ENCODE measurements at places on chromosomes 4 and X. TPM values are rescaled to one million over a fixed set of nuclear protein-coding genes. Genes with fewer than 3 reads are reported as not detected.

Gene P2RY8
- total RNA-seq, result not detected

Gene NAP1L3
- not detected for total RNA-seq

Gene CLDN34
- not detected for total RNA-seq

Gene PPAT
- total RNA-seq, result 14.1 TPM

Gene RAB33B
- total RNA-seq, result 6.2 TPM

Gene CT45A2
- not detected for total RNA-seq

Gene PHEX
- 1.2 TPM for total RNA-seq

Gene CHRDL1
- total RNA-seq, result not detected

Gene CFAP99
- not detected for total RNA-seq

Gene NAT8L
- total RNA-seq, result not detected

Gene ANXA5
- 244 TPM for total RNA-seq

Gene RBMX2
- total RNA-seq, result 21.7 TPM

Gene PPP1R3F
- total RNA-seq, result 6.2 TPM

Gene TMPRSS11B
- 0.05 TPM for total RNA-seq

Gene PAGE2B
- not detected for total RNA-seq

Gene CTSO
- 2.9 TPM for total RNA-seq

Gene PDE6B
- not detected for total RNA-seq

Gene TSPYL2
- total RNA-seq, result 13.5 TPM

Gene MUC7
- total RNA-seq, result not detected

Gene ERCC6L
- 5.8 TPM for total RNA-seq

Gene RHOXF1
- not detected for total RNA-seq

Gene AMTN
- total RNA-seq, result 0.21 TPM

Gene TLR2
- 1.0 TPM for total RNA-seq

Gene OTC
- total RNA-seq, result not detected

Gene GAGE12E
- not detected for total RNA-seq

Gene SGMS2
- 86.9 TPM for total RNA-seq

Gene S100P
- total RNA-seq, result 39.8 TPM

Gene MAOB
- not detected for total RNA-seq

Gene SORBS2
- 6.3 TPM for total RNA-seq

Gene TGIF2LX
- not detected for total RNA-seq

Gene MOSPD2
- total RNA-seq, result 7.5 TPM

Gene KDR
- not detected for total RNA-seq

Gene PLS3
- total RNA-seq, result 271 TPM

Gene XKRX
- 1.6 TPM for total RNA-seq

Gene ALB
- total RNA-seq, result not detected

Gene ZFYVE28
- 1.3 TPM for total RNA-seq

Gene ERVMER34-1
- total RNA-seq, result 4.2 TPM

Gene PDCL2
- total RNA-seq, result not detected

Gene EXOSC9
- 33.2 TPM for total RNA-seq

Gene GAGE12F
- total RNA-seq, result not detected

Gene RHOXF2B
- not detected for total RNA-seq

Gene CFAP299
- total RNA-seq, result not detected

Gene SMIM31
- total RNA-seq, result not detected

Gene NDST4
- not detected for total RNA-seq

Gene SLIT2
- 0.63 TPM for total RNA-seq

Gene SLITRK2
- total RNA-seq, result not detected

Gene HS6ST2
- total RNA-seq, result 7.4 TPM

Gene AVPR2
- not detected for total RNA-seq

Gene BMP2K
- 25.2 TPM for total RNA-seq

Gene OPHN1
- total RNA-seq, result 1.3 TPM

Gene CSN3
- total RNA-seq, result not detected

Gene FUNDC1
- total RNA-seq, result 22.2 TPM

Gene UGT2B15
- total RNA-seq, result 1.2 TPM

Gene GRIA3
- total RNA-seq, result 0.28 TPM

Measured in airway epithelial cell (primary cell).